ENCODE measurements at places on chromosomes 11 and 22.

DNA sequence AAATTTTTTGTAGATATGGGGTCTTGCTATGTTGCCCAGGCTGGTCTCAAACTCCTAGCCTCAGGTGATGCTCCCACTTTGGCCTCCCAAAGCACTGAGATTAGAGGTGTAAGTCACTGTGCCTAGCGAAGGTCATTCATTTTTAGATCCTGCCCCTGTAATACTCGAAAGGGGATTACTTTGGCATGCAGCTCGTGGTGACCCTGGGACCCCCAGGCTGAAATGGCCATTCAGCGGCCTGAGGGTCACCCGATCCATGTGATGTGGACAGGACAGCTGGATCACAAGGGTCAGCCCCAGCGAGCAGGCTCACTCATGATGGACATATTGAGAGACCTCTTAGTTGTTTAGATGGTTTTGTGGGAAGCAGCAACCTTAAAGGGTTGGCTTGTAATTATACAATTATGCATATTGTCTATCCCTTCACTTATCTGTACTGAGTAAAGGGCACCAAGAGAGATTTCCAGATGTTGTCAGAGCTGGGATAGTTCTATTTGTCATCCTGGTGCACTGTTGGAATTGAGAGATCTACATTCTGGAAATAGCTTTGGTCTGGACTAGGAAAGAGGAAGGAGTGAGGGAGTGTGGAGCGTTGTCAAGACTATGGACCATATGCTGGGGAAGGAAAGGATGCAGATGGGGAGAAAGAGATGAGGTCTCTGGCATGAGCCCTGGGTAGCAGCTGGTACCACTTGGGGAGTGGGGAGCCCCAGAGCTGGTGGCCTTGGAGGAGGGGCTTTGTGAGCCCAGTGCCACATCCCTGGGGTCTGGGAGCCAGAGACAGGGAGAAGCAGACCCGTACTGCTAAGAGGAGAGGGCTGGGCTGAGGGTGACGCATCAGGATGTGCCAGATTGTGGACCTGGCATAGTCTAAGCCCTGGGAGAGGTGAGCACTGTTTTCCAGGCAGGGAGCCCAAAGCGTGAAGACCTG, 15.5 kb downstream of the RHBDD3 start:
- no peak for DNase-seq

GRCh38 chr11:2515401-2516275, 70.8 kb downstream of the KCNQ1 start:
- DNase-seq = no peak

GRCh38 chr11:8802251-8802650, 108.7 kb upstream of the AKIP1 start:
- no peak for DNase-seq

DNA sequence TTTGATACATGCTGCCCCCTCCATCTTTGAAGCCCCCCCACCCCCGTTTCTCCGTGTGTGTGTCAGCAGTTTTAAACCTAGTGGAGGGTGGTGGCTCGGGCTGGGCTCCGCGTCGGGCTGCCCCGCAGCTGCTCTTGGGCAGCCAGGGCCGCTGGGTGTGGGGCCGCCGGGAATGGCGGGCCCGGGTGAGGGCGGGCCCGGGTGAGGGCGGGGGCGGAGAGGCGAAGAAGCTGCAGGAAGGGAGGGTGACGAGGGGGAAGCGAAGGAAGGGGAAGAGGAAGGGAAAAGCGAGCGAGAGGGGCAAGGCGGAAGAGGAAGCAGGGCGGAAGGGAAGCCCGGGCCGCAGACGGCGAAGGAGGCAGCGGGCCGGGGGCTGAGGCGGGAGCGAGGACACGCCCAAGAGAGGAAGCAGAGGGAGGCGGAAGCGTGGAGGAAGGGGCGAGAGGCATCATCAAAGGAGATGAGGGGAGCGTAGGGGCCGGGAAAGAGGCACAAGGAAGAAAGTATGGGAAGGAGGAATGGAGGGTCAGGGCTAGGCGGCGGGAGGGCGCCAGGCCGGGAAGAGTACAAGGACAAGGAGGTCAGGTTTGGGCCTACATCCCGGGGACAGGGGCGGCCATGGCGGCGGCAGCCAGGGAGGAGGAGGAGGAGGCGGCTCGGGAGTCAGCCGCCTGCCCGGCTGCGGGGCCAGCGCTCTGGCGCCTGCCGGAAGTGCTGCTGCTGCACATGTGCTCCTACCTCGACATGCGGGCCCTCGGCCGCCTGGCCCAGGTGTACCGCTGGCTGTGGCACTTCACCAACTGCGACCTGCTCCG, 82.4 kb downstream of the BCR start:
- DNase-seq = no peak

DNA sequence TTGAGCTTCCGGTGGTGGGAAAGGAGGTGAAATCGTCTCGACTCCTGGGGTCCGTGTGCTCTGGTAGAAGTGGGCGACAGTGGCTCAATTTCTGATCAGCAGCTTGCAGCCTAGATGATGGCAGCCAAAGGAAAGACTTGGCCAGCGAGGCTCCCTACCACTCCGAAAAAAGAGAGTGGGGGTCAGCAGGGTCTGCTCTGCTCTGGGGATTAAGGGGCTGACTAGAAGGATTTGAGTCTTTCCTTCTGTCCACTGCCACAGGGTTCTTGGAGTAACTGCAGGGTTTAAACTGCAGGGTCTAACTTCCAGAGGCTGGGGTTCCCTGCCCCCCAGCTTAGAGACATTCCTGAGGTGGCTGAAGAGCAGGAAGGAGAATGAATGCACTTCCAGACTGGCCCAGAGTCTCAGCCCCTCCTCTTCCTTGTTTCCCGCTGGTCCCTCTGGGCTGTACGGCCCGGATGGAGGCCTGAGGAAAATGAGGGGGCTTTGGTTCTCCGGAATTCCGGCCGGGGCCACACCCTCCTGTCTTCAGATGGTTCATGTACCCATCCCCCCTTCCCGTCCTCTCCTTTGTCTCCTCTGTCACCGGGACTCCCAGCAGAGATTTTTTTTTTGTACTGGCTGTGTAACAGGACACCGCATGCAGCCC, 907 bp downstream of the SERPINH1 start:
- no peak for DNase-seq

DNA sequence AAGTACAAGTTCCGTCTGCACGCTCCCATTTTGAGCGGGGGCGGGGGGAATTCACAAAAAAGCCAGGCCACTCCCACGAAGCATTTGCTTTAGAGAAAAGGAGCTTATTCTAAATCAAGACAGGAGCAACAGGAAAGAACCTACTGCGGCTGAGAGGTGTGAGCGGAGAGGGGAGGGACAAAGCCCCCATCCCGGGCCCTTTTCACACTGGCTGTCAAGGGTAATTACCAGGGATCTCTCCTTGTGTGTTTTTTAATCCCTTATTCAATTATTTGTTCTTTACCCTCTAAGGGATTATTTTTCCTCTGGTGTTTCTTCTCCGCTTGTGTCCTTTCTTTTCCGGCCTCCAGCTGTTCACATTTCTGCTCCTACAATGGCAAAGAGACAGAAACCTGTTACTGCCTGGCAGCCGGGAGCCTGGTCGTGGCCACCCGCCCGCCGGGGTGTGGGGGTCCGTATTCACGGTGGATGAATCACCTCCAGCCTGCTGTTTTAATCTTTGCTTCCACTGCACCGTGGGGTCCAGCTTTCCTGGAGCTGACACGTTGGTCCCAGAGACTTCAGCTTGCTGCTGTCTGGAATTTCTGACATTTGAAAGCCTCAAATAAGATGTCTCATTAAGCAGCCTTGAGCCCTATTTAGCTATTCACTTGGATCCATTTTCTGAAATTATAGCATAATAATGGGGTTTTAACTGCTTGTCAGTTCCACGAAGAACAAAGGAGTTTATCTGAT, 61.4 kb upstream of the FADD start:
- peak; percentile 66 for DNase-seq

- no peak for DNase-seq
Observed at GRCh38 chr11:48094643-48095339, 114.4 kb downstream of the PTPRJ start.

DNA sequence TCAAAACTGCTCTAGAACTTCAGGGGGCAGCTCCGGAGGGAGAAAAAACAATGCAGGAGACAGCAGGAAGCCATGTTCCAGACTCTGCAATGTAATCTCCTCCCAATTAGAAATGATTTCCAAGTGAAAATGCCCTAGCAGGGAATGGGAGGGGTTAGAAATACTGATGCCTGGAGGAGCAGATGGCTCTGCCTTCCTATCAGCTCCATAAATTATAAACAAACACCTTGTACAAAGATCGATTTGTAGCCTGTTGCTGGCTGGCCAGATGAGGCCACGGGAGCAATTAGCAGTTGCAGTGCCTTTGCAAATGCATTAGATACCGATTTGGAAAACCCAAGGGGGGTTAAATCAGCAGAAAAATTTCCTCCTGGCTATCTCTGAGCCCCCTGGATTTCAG, 46.6 kb upstream of the CHRM4 start:
- DNase-seq = peak; percentile 44

GRCh38 chr11:117356126-117356890, 28.7 kb downstream of the CEP164 start:
- DNase-seq = no peak

- peak; percentile 30 for DNase-seq
Observed at GRCh38 chr11:1199751-1200610, 22.9 kb upstream of the MUC5B start.

- DNase-seq = no peak
Observed at GRCh38 chr11:41996533-41996932, 537.1 kb upstream of the LRRC4C start.
